ENCODE measurements at places on chromosomes 11 and 22.

DNA sequence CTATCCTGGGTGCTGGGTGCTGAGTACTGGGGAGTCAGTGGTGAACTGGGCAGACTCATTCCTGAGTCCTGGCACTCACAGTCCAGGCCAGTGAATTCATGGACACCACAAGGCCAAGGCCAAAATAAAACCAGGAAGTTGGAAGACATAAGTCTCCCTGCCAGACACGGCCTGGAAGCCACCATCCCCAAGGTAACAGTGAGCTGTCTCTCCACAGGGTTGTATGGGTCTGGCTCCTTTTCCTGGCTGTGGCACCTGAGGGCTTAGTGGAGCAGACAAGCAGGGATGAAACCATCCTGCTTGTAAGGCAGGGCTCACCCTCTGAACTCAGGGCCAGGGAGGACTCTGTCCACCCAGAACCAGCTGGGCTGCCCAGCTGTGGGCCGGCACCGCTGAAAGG is 54.7 kb upstream of the ALX4 start:
- no peaks in the 10 kb centered on the region for H3K36me3 ChIP-seq
- H3K27ac ChIP-seq: no peak overlapping the region
- DNase-seq: no peak

GRCh38 chr22:39490135-39490798 is 11.8 kb upstream of the MIEF1 start:
- H3K27me3 ChIP-seq: no peaks in the 10 kb centered on the region
- no peak overlapping the region for H3K4me3 ChIP-seq
- peaks cover 18% of the 10 kb centered on the region for H3K4me1 ChIP-seq
- peak; percentile 66 for DNase-seq
- H3K36me3 ChIP-seq: no peaks in the 10 kb centered on the region
- H3K27ac ChIP-seq: no peak overlapping the region

- H3K27ac ChIP-seq: no peak overlapping the region
- H3K4me3 ChIP-seq: no peak overlapping the region
- no peaks in the 10 kb centered on the region for H3K27me3 ChIP-seq
- no peaks in the 10 kb centered on the region for H3K36me3 ChIP-seq
- H3K4me1 ChIP-seq: no peaks in the 10 kb centered on the region
Measured at GRCh38 chr11:112797648-112798293, 163.4 kb upstream of the NCAM1 start.

DNA sequence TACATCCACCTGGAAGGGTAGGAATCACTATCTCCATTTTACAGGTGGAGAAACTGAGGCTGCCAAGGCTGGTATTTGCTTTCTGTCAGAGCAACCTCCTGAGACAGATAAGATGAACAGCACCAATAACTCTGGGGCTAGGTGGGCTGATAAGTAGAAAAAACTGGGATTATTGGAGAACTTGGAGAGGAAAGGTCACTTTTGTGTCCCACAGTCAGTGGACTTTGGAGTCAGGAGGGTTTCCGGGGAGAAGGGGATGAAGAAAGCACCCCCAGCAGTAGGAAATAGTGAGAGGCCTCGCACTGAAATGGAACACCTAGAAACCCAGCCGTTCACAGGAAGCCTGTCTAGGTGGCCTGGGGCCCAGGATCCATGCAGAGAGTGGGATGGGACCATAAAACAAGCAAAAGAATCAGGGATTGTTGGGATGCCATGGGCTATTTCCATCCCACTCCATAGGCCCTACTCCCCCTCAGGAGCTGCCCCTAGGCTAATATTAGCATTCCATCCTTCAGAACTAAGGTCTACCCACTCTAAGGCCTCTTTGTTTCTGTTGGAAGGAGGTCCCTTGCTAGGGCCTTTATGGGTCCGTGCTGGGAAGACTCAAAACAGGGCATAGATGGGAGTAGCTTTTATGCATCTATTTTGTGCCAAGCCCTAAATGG is 31.0 kb upstream of the FCHSD2 start:
- H3K27ac ChIP-seq: no peak overlapping the region
- H3K4me1 ChIP-seq: peaks cover 5% of the 10 kb centered on the region
- H3K27me3 ChIP-seq: no peaks in the 10 kb centered on the region
- H3K36me3 ChIP-seq: no peaks in the 10 kb centered on the region
- H3K4me3 ChIP-seq: no peak overlapping the region

GRCh38 chr11:103995896-103996295 is 40.5 kb upstream of the DDI1 start:
- DNase-seq: no peak
- H3K36me3 ChIP-seq: no peaks in the 10 kb centered on the region
- no peaks in the 10 kb centered on the region for H3K27me3 ChIP-seq
- no peak overlapping the region for H3K27ac ChIP-seq

GRCh38 chr11:108351468-108351867 is 115.9 kb downstream of the C11orf65 start:
- DNase-seq: no peak
- peaks cover 92% of the 10 kb centered on the region for H3K36me3 ChIP-seq
- no peak overlapping the region for H3K27ac ChIP-seq
- no peak overlapping the region for H3K4me3 ChIP-seq
- H3K4me1 ChIP-seq: no peaks in the 10 kb centered on the region
- no peaks in the 10 kb centered on the region for H3K27me3 ChIP-seq

- H3K4me3 ChIP-seq: no peak overlapping the region
- H3K36me3 ChIP-seq: no peaks in the 10 kb centered on the region
- H3K27me3 ChIP-seq: peaks cover 26% of the 10 kb centered on the region
Measured at GRCh38 chr11:134417871-134418840, 6.1 kb upstream of the B3GAT1 start.

DNA sequence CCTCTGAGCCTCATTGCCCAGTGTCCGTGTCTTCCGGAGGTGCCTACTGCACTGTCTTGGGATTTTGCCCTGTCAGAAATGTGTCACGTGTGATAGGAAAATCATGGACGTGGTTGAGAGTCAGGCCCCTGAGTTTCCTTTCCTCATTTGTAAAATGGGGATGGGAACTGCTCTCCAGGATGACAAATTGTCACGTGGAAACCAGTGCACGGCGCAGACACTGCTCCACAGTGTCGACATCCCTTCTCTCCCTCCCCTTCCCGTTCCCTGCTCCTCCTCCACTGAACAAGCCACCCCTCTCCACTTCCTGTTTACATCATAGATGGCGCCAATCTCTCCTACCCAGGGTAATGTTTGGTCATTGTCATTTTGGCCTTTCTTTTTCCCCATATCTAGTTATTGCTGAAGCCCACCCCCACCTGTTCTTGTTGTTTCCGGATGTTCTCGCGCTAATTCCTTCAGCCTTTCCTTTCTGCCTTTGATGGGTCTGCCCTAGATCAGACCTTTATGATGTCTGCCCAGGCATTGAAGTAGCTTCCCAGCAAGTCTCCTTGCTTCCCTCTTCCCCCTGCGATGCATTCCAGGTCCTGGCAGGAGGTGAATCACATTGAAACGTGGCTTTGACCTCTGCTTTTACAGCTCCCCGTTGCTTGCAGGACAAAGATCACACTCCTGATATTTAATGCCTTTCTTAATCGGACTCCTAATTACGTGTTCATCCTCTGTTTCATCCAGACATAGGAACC is 91.8 kb downstream of the TBC1D22A start:
- H3K4me1 ChIP-seq: peaks cover 2% of the 10 kb centered on the region
- H3K27me3 ChIP-seq: no peaks in the 10 kb centered on the region
- no peak for DNase-seq
- H3K4me3 ChIP-seq: no peak overlapping the region

DNA sequence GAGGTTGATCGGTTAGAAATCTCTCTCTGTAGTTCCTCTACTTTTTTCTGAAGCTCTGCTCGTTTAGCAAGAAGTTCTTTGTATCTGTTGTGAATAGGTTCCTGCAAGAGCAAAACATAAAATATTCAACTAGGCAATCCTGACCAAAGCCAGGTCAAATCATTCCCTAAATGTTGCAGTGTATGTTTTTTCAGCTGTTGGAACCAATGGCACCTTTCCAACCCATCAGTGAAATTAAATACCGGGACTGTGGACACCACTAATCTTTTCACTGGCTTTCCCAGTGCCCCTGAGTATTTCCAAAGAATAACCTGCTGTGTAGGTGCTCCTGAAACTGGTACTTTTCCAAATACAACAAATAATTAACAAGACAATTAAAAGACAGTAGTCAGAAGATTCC is 45.1 kb downstream of the CEP57 start:
- no peak for DNase-seq
- H3K27ac ChIP-seq: no peak overlapping the region
- no peaks in the 10 kb centered on the region for H3K4me1 ChIP-seq
- H3K4me3 ChIP-seq: no peak overlapping the region
